Posterior vena cava (tissue), 2 donors: ENCODE measurements at places on chromosomes 12 and 14. TPM values are rescaled to one million over a fixed set of nuclear protein-coding genes. Genes with fewer than 3 reads are reported as not detected.
A peak's percentile ranks its signal among the peaks of the same experiment; 100 is the strongest.

Gene SERPINA9
- not detected for total RNA-seq

Gene SIRT4
- total RNA-seq, result 0.69 TPM

Gene C12orf42
- not detected for total RNA-seq

Gene NTN4
- total RNA-seq, result 24.6 TPM

Gene ERBB3
- total RNA-seq, result 0.71 TPM

Gene RNASE4
- 44.3 TPM for total RNA-seq

Gene TAC3
- total RNA-seq, result 0.33 TPM

GRCh38 chr12:337039-337438 is 52.1 kb downstream of the KDM5A start:
- no peak for DNase-seq

GRCh38 chr12:108850854-108851573 is 6.4 kb downstream of the SSH1 start:
- DNase-seq, result peak; percentile 91

DNA sequence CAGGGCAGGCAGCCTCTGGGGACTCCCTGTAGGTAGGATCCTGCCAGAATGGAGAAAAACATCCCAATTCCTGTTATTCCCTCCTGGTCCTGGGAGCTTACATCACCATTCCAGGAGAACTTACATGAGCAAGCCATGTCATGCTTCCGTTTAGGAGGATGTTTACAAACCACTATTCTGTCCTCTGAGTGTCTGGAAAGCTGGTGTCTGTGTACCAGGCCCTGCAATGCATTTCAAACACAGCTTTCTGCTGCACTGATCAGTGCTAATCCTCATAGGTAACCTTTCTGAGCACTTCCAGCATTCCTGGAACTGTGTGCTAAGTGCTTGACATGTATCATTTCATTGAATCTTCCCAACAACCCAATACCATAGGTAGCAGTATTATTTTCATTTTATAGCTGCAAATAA is 19.8 kb upstream of the MAP1LC3B2 start:
- no peak for DNase-seq

GRCh38 chr14:101788016-101788635 is 26.6 kb downstream of the PPP2R5C start:
- DNase-seq, result no peak

- DNase-seq, result no peak
Observed at GRCh38 chr12:21801522-21802288, 27.2 kb upstream of the KCNJ8 start.

DNA sequence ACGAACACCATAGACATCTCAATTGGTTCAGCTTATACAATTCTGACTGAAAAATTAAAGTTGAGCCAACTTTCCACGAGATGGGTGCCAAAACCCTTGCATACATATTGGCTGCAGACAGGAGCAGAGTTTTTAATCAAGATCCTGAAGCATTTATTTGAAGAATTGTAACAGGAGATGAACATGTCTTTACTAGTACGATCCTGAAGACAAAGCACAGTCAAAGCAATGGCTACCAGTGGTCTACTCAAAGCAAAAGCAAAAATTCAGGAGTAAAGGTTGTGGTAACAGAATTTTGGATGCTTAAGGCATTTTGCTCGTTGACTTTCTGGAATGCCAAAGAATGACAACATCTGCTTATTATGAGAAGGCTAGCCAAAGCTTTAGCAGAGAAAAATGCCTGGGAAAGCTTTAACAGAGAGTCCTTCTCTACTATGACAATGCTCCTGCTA is 20.7 kb downstream of the ZDHHC17 start:
- no peak for DNase-seq

DNA sequence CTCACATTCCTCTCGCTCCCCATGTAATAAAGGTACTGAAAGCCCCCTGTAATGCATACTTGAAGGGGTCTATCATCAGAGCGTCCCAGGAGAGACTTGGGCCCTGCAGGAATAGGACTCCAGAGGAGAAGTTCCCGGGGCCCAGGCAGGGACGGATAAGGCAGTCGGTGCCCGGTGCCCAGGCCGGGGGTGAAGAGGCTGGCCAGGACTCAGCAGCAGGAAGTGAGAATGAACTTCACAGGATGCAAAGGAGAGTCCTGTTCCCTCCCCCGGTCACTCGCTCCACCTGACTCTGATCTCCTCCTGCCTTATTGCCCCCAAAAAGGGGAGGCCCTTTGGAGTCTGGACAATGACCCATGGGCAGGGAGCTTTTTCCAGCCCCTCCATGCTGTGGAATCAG is 40.2 kb downstream of the LRRC74A start:
- DNase-seq, result no peak

- peak; percentile 85 for DNase-seq
Observed at GRCh38 chr14:85533023-85533860, 3.3 kb downstream of the FLRT2 start.

DNA sequence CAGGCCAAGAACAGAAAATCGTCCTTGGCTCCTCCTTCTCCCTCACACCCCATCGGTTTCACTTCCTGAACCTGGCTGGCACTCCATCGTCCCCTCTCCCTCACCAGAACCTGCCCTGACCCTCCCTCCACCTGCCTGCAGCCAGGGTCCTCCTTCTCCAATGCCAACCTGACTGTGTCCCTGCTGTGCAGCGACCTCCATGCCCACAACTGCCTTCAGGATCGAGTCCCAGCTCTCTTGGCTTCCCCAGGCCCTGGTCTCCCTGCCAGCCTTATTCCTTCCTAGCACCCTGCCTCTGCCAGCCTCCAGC is 19.8 kb downstream of the HVCN1 start:
- DNase-seq, result no peak

DNA sequence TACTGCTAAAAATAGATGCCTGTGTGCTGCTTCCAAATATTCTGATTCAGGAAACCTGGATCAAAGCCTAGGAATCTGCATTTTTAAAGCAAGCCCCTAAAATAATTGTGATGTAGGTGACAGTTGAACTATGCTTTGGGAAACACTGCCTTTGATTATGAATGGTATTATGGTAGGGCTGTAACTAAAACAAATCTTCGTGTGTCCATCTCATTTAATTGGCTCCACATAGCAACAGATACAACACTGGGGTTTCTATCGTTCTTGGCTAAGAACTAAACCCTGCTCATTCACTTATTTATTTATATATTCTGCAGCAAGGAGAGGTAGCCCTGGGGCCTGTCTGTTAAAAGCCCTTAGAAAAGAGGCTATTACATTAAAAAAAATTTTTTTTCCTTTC is 23.0 kb upstream of the ITGA5 start:
- no peak for DNase-seq
